ENCODE measurements at places on chromosomes 2 and 18.

- DNase-seq: no peak
Observed at GRCh38 chr2:37283207-37283606, 41.4 kb downstream of the PRKD3 start.

- DNase-seq: no peak
Observed at GRCh38 chr2:3024401-3024935, 353.1 kb downstream of the EIPR1 start.

- no peak for DNase-seq
Observed at GRCh38 chr2:38905251-38905650, 15.6 kb downstream of the ARHGEF33 start.

DNA sequence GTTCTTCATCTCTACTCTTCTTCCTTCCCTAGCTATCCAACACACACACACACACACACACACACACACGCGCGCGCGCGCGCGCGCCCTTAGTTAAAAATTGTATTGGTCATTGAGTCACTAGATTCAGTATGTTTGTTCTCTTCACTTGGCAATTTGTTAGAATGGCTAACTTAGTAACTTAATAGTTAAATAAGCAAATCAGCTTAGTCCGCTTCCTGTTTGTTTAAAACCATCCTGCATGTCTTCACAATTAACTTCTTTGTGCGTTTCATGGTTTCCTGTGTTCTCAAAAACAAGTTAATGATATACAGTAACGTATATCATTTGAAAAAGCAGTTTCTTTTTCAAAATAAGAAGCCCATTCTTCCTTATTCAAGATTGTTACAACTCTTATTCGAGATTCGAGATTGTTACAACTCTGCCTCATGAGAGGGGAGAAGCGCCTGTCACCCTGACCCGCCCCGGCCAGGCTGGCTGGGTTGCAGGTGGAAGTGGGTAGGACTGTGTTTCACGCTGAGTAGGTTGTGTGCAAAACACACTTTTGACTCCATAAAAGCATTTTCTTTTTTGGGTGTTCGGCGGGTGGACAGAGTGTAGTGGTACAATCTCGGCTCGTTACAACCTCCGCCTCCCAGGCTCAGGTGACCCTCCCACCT, 9.5 kb upstream of the CNNM3 start:
- no peak for DNase-seq

- DNase-seq: no peak
Observed at GRCh38 chr2:203772456-203773165, 66.2 kb downstream of the CD28 start.

DNA sequence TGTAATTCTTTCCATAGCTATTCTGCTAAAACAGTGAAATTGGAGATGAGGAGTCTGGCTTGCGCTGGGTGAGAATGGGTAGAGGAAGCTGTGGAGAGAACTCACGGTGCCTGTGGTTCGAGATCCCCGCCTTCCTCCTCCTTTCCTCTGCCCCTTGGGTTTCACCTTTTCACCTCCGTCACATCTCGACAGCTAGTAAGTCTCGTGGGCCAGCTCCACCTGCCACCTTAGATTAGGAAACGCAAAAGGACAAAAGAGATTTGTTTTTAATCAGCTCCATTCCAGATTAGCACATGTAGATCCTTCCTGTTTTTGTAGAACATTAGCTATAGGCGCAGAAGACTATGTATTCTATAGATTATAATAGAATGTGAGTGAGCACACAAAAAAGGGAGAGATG, 20.6 kb downstream of the TRIB2 start:
- DNase-seq: no peak

- DNase-seq: no peak
Observed at GRCh38 chr2:230924092-230924469, 961 bp downstream of the GPR55 start.

DNA sequence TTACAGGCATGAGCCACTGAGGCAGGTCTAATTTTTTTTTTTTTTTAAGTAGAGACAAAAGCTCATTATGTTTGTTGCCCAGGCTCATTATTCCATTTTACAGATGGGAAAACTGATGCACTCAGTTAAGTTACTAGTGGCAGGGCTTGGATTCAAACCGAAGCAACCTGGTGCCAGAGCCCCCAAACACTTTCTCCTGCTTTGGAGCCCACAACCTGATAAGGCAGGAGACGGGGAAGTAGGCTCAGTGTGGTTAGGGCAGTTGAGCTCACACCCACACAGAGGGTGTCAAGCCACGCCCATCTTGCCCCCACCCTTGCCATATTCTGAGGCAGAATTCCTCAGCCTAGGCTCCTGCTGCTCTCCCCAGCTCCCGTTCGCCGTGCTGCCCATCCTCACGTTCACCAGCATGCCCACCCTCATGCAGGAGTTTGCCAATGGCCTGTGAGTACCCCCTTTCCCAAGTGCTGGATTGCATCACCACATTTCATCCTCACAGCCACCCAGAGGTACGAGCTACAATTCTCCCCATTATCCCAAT, 5.8 kb upstream of the CTDSP1 start:
- no peak for DNase-seq

DNA sequence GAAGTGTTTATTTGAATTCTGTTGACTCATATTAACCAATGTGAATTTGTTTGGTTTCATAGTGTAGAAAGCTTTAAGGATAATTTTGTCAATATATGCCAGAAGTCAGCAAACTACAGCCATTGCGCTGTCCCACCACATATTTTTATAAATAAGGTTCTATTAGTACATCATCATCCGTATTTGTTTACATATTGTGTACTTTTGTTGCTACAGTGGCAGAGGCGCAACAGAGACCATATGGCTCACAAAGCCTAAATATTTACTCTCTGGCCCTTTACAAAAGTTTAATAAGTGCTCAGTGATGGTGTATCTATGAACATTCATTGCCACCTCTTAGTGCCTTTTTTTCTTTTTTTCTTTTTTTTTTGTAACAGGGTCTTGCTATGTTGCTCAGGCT, 6.4 kb downstream of the ERLEC1 start:
- no peak for DNase-seq

GRCh38 chr2:155379494-155379893, 681.0 kb downstream of the KCNJ3 start:
- no peak for DNase-seq

GRCh38 chr2:233199870-233200269, 51.6 kb upstream of the ATG16L1 start:
- DNase-seq: no peak

DNA sequence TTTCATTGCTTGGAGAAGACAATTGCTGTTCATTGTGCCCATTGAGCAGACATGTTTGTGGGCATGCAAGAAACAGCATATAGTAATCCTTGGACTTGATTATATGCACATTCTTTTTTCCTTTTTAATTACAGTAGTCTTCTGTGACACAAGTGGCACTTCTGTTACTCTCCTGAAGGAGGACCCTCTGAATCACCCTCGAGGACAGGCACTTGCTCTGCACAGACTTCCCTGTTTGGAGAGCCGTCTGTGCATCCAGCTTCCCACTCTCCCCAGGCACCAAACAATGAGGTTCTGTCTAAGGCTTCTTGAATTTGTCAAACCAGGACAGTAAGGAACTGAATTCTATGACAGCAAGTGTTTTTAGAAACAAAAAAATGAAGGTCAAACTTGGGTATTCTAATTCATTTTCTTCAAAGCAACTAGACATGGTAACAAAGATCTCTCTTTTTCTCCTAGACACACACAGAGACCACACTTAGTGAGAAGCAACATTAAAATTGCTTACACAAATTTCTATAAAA, 844.6 kb upstream of the ID2 start:
- DNase-seq: no peak

All from NCI-H1436 (cell line).